ENCODE measurements at places on chromosomes 3 and 15.

DNA sequence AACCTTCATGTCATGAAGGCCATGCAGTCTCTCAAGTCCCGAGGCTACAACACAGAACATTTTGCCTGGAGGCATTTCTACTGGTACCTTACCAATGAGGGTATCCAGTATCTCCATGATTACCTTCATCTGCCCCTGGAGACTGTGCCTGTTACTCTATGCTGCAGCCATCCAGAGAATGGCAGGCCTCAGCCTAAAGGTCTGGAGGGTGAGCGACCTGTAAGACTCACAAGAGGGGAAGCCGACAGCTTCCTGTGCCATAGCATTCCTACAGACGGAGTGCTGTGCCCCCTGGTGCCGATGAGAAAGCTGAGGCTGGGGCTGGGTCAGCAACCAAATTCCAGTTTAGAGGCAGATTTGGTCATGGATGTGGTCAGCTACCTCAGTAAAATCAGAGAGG is 51.3 kb upstream of the CADPS start:
- DNase-seq: no peak

DNA sequence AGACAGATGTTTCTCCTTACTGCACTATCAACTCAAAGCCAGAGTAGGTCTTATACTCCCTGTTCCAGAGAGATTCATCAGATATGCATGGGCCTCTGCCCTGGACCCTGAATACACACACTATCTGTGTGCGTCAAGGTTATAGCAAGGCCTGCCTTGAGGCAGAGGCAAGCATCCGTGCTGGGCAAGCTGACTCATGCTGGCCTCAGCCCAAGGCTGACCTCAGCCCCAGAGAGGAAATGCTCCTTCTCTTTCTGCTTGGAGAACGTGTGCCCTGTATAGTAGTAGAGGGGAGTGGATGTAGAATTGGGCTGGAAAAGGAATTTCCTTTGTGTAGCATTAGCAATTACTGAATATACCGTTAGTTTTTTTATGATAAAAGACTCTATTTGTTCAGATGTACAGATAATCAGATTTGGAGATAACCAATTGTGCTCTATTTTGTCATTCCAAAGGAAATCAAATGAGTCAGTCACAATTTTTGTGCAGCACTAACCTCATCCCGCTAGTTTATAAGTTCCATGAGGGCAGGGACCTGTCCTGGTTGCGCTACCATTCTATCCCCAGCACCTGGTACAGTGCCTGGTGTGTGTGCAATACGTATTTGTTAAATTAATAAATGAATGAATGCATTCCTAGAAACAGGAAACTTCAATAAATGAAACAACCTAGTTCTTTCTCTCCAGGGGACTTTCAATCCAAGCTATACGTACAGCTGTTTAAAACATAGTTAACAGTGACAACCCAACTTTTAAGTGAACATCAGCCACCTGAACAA is 13.3 kb upstream of the PAQR9 start:
- DNase-seq: no peak

- DNase-seq: no peak
These were observed 322.8 kb downstream of the UACA start for GRCh38 chr15:70440416-70441138.

GRCh38 chr3:3172627-3173026 is 6.9 kb downstream of the CRBN start:
- no peak for DNase-seq

- DNase-seq: no peak
These were observed 1014.1 kb upstream of the SEMA6D start for GRCh38 chr15:46703020-46703861.

Measured in naive B cell (primary cell).